ENCODE measurements at places on chromosomes 2 and 18. TPM values are rescaled to one million over a fixed set of nuclear protein-coding genes. Genes with fewer than 3 reads are reported as not detected.

EPB41L3 gene
- total RNA-seq, result 0.44 TPM

VPS4B gene
- total RNA-seq, result 20.6 TPM

STK11IP gene
- total RNA-seq, result 16.3 TPM

PRSS56 gene
- 0.27 TPM for total RNA-seq

FRZB gene
- total RNA-seq, result 0.03 TPM

RFX8 gene
- not detected for total RNA-seq

RAMP1 gene
- not detected for total RNA-seq

TRIM43 gene
- total RNA-seq, result not detected

POLE4 gene
- 208 TPM for total RNA-seq

FBXO15 gene
- 1.6 TPM for total RNA-seq

CCDC195 gene
- not detected for total RNA-seq

RAX gene
- total RNA-seq, result not detected

ADGRF3 gene
- total RNA-seq, result not detected

INPP5D gene
- total RNA-seq, result 0.51 TPM

FBXO41 gene
- total RNA-seq, result 6.0 TPM

HK2 gene
- total RNA-seq, result 1.1 TPM

HOXD12 gene
- total RNA-seq, result not detected

INHBB gene
- 17.6 TPM for total RNA-seq

CNGA3 gene
- 0.06 TPM for total RNA-seq

D2HGDH gene
- 11.0 TPM for total RNA-seq

GALNT14 gene
- 47.5 TPM for total RNA-seq

ANKRD62 gene
- not detected for total RNA-seq

SRD5A2 gene
- total RNA-seq, result not detected

THUMPD2 gene
- 14.6 TPM for total RNA-seq

PUM2 gene
- 42.4 TPM for total RNA-seq

TMEM163 gene
- 0.13 TPM for total RNA-seq

AQP12A gene
- total RNA-seq, result not detected

WIPF1 gene
- 22.0 TPM for total RNA-seq

TSPYL6 gene
- total RNA-seq, result not detected

CD28 gene
- total RNA-seq, result not detected

LYPD6 gene
- 0.07 TPM for total RNA-seq

SP140 gene
- total RNA-seq, result not detected

POTEJ gene
- total RNA-seq, result not detected

ALK gene
- total RNA-seq, result not detected

TUBB8B gene
- total RNA-seq, result not detected

ERICH2 gene
- not detected for total RNA-seq

ARHGEF4 gene
- total RNA-seq, result 6.4 TPM

NEUROD1 gene
- total RNA-seq, result not detected

ALPG gene
- total RNA-seq, result 0.22 TPM

CYS1 gene
- 1.4 TPM for total RNA-seq

Data from A549 treated with RU486 at 1 μM for 4 hours (cell line).